ENCODE measurements at places on chromosomes 2 and 18. TPM values are rescaled to one million over a fixed set of nuclear protein-coding genes. Genes with fewer than 3 reads are reported as not detected.

Gene LHCGR
- 0.31 TPM for total RNA-seq

Gene PREB
- total RNA-seq: 56.7 TPM

GRCh38 chr18:44356566-44357157, 324.0 kb upstream of the SETBP1 start:
- DNase-seq: peak; percentile 41

- DNase-seq: no peak
These were observed 21.4 kb downstream of the NCOA1 start for GRCh38 chr2:24512404-24512803.

DNA sequence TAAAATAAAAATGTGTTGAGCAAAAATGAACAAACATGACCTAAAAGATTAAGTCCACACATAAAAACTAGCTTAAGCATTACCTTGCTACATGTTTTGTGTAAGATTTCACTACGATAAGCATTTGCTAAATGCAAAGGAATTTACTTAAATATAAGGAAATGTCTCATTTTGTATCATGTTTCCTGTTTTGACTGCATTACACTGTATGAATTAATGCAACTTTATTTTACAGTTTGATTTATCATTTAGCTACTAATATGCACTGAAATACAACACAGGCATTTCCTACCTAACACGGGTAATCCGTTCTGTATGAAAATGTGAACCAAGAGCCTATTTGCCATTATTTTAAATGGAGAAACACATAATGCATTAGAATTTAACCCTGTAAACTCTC, 1076.5 kb upstream of the DDX18 start:
- DNase-seq: no peak

DNA sequence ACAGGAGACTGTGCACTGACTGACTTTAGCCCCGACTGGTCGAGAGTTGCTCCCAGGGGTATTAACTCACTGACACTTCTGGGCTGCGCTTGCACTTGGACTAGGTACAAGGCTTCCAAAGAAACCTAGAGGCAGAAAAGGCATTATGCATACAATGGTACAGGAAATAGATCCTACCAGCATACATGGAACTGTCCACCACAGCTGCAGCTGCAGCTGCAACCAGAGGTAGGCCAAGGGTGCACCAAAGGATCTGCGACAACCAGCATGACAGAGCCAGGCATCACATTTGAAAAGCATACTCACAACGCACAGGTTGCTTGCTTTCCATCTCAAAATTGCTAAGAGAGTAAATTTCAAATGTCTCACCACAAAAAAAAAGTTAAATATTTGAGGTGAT, 22.6 kb upstream of the PGAP1 start:
- DNase-seq: no peak

DNA sequence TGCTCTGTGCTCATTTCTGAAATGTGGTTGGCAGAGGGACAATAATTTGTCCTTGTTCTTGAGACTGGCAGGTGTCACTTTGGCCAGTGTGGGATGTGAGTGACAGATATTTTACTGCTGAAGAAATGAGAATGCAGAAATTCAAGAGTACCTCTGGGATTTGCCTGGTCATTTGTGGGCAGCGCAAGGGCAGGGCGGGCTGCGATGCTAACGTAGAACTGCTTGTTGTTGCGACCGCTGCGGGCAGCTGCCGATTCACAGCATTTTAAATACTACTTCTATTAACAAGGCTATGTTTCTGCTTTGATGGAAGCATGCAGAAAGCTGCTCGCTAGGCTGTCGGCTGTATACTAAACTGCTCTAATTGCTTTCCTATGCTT, 268.6 kb downstream of the FIGN start:
- DNase-seq: no peak

DNA sequence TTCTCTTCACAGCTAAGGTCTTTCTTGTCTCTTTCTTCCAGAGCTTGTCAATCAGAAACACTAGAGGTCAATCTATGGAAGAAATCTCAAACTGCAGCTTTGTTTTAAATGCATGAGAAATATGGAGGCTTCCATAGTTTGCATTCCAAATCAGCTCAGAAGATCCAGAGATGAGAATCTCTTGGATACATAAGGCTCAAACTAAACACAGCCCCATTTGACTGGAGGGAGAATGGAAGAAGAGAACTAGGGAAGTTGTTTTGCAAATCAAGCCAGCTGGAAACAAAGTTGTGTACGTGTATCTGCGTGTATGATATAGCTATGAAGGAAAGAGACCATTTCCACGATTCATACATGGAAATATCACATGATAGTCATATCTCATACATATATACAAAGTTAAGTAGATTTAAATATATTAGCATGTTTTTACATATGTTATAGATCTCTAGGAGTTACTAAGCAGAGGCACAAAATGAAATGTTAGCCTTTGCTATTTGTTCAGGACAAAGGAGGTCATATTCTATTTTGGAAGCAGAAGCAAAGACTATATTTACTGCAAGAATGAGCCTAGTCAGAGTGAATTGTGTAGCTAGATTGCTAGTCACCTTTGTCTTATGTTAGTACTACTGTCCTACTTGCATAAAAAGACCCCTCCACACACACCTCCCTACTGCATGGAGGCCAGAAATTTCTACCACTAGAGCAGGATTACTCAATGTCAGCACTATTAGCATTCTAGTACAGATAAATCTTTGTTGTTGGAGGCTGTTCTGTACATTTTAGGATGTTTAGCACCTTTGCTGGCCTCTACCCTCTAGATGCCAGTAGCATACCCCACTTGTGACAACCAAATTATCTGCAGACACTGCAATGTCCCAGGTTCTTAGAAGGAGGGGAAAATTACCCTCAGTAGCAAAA, 303.5 kb upstream of the CHAC2 start:
- DNase-seq: no peak

GRCh38 chr2:37013315-37013641, 46.9 kb upstream of the STRN start:
- DNase-seq: no peak

- no peak for DNase-seq
These were observed 10.3 kb downstream of the CNRIP1 start for GRCh38 chr2:68309426-68309825.

GRCh38 chr18:79902640-79903039, 48.8 kb downstream of the SLC66A2 start:
- DNase-seq: no peak

DNA sequence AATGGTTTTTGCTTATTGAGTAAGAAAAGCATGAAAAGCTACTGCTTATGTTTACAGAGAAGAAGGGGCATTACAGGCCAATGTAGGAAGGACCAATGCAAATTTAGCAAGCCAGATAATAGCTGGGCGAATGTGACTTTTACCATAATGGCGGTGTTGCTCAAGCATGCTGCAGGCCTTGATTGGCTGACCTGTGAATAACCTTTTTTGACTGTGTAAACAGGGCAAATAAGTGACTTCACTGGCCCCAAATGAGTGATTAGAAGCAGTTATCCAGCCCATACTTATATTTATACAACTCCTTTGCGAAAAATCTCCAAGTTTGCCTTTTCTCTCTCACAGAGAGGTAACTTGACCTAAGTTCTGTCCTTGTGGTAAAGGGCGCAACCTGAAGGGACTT, 146.9 kb downstream of the SP3 start:
- DNase-seq: no peak

DNA sequence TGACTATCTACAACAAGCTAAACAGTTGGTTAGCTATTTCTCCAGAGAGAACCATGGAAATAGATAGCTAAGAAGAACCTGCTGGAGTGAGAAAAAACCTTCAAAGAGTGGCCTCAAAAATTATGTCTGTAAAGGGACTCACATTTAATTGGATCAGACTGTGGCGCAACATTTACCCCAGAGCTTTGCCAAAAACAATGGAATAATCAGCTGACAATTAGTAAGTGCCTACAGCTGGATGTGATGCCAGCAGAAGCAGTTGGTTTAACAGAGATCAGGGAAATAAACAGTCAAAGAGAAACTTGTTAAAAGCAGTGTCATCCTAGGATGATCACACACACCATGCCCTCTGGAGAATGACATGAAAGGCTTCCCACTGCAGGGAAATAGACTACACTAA, 310.7 kb downstream of the CLIP4 start:
- DNase-seq: no peak

DNA sequence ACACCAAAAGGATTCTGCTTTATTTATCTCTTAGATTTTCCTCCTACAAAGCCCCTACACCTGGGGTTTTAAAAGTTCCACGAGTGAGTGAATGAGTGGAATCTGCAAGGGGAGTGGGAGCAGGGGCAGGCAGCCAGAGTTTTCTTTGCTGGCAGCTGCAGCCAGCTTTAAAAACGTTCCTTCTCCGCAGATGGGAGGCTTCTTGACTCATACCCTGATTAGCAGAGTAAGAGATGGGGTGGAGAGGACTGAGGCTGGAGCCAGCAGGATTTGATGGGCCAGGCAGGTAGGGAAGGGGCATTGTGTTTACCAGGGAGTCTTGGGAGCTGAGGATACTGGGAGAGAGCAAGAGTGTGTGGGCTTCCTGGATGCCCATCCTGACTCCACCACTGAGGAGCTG, 99.6 kb upstream of the TNP1 start:
- DNase-seq: no peak

GRCh38 chr18:74531043-74531442, 3.3 kb upstream of the CNDP1 start:
- DNase-seq: no peak

DNA sequence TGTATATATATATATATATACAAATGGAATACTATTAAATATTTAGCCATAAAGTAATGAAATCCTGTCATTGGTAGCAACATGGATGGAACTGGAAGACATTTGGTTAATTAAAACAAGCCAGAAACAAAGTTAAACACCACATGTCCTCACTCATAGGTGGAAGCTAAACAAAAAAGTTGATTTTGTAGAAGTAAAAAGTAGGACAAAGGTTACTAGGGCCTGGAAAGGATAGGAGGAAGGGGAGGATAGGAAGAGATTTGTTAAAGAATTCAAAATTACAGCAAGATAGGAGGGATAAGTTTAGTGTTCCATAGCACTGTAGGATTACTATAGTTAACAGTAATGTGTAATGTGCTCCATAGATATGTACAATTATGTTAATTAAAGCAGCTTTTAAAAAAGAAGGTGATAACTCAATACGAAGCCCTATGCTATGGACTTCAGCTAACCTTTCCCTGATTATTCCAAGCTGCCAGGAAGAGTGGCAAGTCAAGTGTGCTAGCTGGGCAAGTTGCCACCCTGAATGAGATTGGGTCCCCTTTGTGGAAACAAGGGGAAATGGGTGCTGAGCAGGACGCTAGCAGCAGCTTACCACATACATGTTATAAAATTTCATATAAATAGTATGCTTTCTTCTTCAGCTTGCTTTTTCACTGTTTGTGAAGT, 12.3 kb downstream of the MERTK start:
- no peak for DNase-seq

Measured in WTC11 (cell line).